Dermis lymphatic vessel endothelial cell (primary cell): ENCODE measurements at places on chromosomes 2 and 18. TPM values are rescaled to one million over a fixed set of nuclear protein-coding genes. Genes with fewer than 3 reads are reported as not detected.

ELOA2 gene
- not detected in 2 replicates for total RNA-seq

RESP18 gene
- total RNA-seq: not detected in 2 replicates

SLC23A3 gene
- 0.54 and 1.2 TPM in 2 replicates for total RNA-seq

SPOPL gene
- 14.3 and 17.2 TPM in 2 replicates for total RNA-seq

TMEM178A gene
- 0.11 TPM in 1 of 2 replicates, not detected in the other for total RNA-seq

KCNE4 gene
- under 0.01 and 1.1 TPM in 2 replicates for total RNA-seq

AOX1 gene
- total RNA-seq: 0.43 and 1.5 TPM in 2 replicates

ABI2 gene
- 22.6 and 29.2 TPM in 2 replicates for total RNA-seq

KHK gene
- 2.4 and 4.3 TPM in 2 replicates for total RNA-seq

SKA1 gene
- 1.8 and 2.2 TPM in 2 replicates for total RNA-seq

SLC16A14 gene
- total RNA-seq: under 0.01 and 0.09 TPM in 2 replicates

BARD1 gene
- 15.4 and 19.3 TPM in 2 replicates for total RNA-seq

SERPINB10 gene
- not detected in 2 replicates for total RNA-seq

CPS1 gene
- total RNA-seq: 0.22 and 1.1 TPM in 2 replicates

CGREF1 gene
- 1.7 and 2.3 TPM in 2 replicates for total RNA-seq

ITGA4 gene
- total RNA-seq: 0.52 and 3.7 TPM in 2 replicates

VIL1 gene
- total RNA-seq: not detected in 2 replicates

AGFG1 gene
- 33.4 and 35.2 TPM in 2 replicates for total RNA-seq

KCNIP3 gene
- total RNA-seq: 0.11 and 0.17 TPM in 2 replicates

PAX8 gene
- 0.11 and 0.17 TPM in 2 replicates for total RNA-seq

DSG4 gene
- not detected in 2 replicates for total RNA-seq

PTPN4 gene
- total RNA-seq: 27.2 and 27.4 TPM in 2 replicates

TTC21B gene
- total RNA-seq: 26.6 and 35.4 TPM in 2 replicates

PSTPIP2 gene
- 0.22 and 0.95 TPM in 2 replicates for total RNA-seq

PRSS56 gene
- total RNA-seq: not detected in 2 replicates

CRYGC gene
- total RNA-seq: not detected in 2 replicates

POTEC gene
- total RNA-seq: not detected in 2 replicates

MRPL53 gene
- total RNA-seq: 26.2 and 32.2 TPM in 2 replicates

MOCOS gene
- 0.17 and 0.54 TPM in 2 replicates for total RNA-seq

ATP8B1 gene
- total RNA-seq: 20.4 and 31.9 TPM in 2 replicates
